ENCODE measurements at places on chromosomes 2 and 18. TPM values are rescaled to one million over a fixed set of nuclear protein-coding genes. Genes with fewer than 3 reads are reported as not detected.

SCTR gene
- total RNA-seq: 0.09 TPM

PLEKHM3 gene
- total RNA-seq: 7.7 TPM

UBXN4 gene
- total RNA-seq: 35.5 TPM

FOXI3 gene
- not detected for total RNA-seq

XDH gene
- total RNA-seq: 0.69 TPM

CCDC85A gene
- total RNA-seq: 8.1 TPM

MYOM1 gene
- total RNA-seq: 219 TPM

QPCT gene
- 0.33 TPM for total RNA-seq

- DNase-seq: no peak
Observed at GRCh38 chr2:50607721-50608120, 424.2 kb downstream of the NRXN1 start.

DNA sequence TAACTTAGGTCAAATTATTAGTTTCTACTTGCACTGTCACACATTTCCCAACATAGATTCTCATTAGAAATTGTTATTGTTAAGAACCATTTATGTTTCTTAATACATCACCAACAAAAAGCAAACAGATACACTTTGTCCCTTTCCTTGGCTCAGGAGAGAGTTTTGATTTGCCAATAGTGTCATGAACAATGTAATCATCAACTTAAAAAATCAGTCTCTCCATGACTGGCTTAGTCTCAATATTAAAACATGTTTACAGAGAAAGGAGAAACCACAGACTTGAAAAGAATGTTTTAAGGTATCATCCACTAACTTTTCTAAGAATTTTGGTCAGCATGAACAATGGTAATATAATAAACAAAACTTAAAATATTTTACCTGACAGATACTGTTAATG lies 416.5 kb upstream of the KCNH7 start:
- DNase-seq: no peak

DNA sequence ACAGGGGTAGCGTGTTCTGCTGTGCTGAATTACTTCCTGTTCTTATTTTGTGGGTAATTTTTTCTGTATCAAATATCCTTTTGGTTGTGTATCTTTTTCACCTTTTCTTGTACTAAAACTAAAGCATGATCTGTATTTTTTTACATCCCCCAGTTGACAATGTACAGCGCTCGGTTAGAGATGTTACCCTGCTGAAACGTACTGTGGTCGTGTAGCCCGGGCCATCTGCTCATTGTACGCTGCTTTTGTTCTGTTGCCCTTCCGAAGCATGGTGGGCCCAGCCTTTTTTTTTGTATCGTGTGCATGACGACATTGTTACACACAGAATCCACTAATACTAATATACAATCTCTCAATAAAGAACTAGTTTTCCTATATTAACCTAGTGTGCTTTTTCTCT lies 233.1 kb downstream of the HAUS1 start:
- DNase-seq: no peak

DNA sequence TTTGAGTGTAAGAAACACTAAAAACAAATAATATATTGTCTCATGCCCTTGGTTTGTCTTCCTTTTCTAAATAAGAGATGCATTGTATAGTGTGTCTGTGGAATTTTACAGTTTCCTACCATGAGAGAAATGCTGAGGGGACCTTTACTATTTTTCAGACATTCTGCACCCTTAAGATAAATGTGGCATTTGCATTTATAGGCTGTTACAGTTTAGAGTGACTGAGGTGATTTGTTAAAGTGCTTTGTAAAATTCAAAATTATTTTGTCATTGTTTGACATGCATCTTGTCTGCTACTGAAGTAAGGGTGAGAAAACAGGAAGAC lies 78.9 kb upstream of the ZSWIM2 start:
- DNase-seq: no peak

DNA sequence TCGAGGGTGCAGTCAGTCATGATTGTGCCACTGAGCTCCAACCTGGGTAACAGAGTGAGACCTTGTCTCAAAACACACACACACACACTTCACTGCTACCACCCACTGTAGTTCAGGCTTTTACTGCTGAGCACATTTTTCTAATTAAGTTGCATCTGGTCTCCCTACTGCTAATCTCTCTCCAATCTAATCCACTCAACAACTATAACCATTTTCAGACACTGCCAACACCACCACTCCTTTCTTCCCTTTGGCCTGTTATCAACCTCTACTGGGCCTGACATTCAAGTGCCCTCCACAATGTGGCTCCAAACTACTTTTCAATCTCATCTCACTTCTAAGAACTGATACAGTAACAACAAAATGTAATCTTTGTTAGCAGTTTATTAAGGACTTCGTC lies 44.8 kb downstream of the RMP24 start:
- DNase-seq: no peak

GRCh38 chr2:80059447-80059846 lies 245.1 kb downstream of the LRRTM1 start:
- DNase-seq: no peak

DNA sequence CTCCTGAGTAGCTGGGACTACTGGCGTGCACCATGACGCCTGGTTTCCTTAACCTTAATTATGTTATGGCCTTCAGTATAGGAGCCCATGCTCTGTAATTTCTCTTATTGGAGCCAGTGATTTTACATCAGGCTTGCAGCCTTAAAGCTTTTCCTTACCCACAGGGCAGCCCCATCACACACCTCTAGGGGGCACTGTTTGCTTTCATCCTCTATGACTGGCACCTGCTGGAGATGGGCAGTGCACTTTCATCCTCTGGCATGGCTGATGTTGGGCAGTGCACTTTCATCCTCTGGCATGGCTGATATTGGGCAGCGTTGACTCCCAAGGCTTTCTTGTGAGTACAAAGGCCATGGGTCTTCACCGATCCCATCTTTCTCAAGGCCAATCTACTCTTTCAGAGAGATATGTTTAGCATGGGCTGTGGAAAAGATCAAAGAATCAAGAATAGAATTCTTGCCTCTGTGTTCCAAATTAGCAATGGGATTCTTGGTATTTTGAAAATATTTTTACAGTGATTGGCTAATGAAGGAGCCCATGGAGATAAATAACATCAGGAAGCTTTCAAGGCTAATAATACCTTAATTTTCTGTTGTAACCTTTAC lies 80.7 kb upstream of the MEX3C start:
- DNase-seq: peak; percentile 62

- no peak for DNase-seq
Observed at GRCh38 chr18:26709897-26710296, 155.6 kb downstream of the AQP4 start.

DNA sequence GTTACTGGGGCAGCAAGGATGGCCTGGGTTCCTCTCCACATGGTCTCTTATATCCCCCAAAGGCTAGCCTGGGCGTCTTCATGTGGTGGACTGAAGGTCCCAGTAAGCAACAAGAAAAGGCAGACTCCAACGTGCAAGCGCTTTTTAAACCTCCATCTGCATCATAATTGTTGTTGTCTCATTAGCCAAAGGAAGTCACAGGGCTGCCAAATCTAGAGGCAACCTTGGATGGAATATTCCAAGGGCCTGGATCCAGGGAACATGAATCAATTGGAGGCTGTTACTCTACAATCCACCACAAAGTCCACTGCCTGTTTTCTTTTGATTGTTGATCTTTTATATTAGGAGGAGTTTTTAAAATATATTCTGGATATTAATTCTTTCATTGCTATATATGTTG lies 118.8 kb downstream of the SH3RF3 start:
- DNase-seq: no peak

DNA sequence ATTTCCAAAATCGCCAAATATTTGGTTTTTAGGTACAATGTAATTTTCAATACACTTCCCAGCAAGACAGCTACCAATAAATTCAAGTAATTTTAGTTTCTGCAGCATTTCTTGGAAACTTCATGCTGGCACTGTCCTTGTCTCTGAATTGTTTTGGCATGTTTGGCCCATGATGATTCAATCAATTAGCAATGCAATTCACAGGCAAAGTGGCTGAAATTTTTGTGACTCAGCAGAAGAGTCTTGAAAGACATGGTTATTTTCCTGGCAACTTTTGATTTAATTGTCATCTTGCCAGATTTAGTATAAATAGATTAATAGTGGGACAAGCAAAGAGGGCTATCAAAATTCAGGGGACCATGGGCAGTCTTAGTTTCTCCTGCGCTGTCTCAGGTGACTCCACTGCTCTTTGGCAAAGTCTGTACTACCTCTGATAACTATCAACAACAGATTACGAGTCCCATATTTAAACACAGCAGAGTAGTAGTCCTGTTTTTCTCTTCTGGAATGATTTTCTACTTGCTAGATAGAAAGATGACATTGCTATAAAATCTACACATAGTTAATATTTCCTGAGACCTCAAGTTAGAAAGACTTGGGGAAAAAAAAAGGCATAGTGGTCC lies 88.9 kb upstream of the CYP26B1 start:
- no peak for DNase-seq

- no peak for DNase-seq
Observed at GRCh38 chr2:206790311-206790935, 25.0 kb downstream of the FASTKD2 start.

DNA sequence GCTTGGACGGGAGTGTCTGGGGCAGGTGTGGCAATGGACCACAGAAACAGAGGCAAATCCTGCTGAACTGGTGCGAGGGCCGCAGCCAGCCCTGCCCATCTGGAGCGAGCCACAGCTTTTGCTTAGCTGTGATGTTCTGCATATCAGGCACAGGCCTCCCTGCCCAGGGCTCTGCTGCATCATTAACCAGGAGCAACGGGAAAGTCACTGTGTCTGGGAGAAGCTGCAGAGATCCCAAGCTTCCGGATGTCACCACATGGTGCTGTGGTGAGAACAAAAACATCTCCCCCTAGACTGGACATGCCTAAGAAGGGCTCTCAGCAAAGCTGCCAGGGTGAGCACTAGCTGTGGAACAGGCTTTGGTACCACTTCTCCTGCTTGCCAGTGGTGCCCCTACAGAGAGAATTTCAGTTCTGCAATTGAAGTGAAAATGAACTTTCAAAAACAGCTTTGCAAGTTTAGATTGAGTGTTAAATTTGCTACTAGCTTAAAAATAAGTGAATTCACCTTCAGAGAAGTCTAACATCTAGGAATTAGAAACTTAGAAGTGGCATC lies 172.9 kb upstream of the MYT1L start:
- no peak for DNase-seq

DNA sequence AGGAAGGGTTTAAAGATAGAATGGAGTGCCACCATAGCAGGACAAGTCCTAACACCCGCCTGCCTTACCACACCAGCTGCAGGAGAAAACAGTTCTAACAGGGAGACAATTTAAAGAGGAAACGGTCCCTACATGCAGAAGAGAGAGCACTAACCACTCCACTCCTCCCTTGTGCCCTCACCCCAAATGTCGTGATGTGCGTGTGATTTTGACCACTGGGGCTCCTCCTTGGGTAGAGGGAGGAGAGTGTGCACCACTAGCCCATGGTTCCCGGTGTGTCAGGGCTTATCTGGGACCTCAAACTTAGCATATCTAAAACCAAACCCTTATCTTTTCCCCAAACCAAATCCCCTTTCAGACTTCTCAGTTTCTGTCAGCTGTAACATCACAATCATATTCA lies 105.5 kb upstream of the CCDC68 start:
- no peak for DNase-seq

GRCh38 chr2:219356834-219357233 lies 24.3 kb upstream of the RESP18 start:
- DNase-seq: no peak

DNA sequence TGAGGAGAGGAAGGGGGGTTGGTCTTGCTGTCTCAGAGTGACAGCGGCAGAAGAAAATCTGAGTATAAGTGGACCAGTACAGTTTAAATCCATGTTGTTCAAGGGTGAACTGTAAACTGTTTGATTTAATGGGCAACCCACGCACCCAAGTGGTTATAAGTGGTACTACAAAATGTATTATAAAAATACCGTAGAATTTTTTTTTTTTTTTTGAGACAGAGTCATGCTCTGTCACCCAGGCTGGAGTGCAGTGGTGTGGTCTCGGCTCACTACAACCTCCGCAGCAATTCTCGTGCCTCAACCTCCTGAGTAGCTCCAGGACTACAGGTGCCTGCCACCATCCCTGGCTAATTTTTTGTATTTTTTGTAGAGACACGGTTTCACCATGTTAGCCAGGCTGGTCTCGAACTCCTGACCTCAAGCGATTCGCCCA lies 2.1 kb upstream of the CHCHD5 start:
- DNase-seq: peak; percentile 80

GRCh38 chr2:41927581-41928264 lies 120.1 kb upstream of the PKDCC start:
- no peak for DNase-seq

GRCh38 chr2:72144274-72144631 lies 3.4 kb downstream of the CYP26B1 start:
- DNase-seq: no peak

- no peak for DNase-seq
Observed at GRCh38 chr18:56709463-56709862, 58.3 kb downstream of the WDR7 start.

DNA sequence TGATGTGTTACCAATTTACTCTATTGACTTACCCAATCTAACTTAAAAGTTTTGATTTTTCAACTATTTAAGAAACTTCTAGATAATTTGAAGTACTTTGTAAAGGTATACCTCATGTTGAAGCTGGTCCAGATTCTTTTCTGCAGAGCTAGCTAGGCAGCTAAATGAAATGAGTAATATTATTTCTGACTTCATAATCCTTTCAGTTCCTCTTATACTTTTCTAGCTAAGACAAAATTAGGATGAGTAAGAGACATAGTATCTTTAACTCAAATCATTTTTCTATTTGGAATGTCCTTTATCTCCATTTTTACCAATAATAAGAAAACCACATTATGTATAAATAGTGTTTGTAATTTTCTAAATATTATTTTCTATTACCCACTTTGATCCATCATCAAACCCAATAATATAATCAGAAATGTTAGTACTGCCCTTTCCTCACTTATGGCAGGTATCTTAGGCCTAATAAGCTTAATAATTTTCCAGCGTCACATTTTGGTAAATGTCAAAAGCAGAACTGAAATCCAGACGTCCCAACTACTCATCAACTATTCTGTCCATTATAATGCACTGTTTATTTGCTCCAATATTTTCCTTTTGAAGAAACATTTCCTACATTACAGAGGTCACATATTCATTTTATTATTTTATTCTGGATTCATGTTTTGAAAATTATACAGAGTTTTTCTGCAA lies 456.6 kb downstream of the THSD7B start:
- no peak for DNase-seq

- no peak for DNase-seq
Observed at GRCh38 chr18:74990563-74991081, 218.3 kb downstream of the PTGR3 start.
